ENCODE measurements at places on chromosomes 2 and 18.

GRCh38 chr2:30268296-30268871 lies 37.0 kb downstream of the LBH start:
- no peak for DNase-seq

- DNase-seq: no peak
These were observed 490.6 kb upstream of the HS6ST1 start for GRCh38 chr2:128809259-128809636.

GRCh38 chr18:34281290-34281689 lies 56.6 kb upstream of the NOL4 start:
- no peak for DNase-seq

- peak; percentile 71 for DNase-seq
These were observed at the start of gene ANKRD29 for GRCh38 chr18:23662309-23663263. Gene ANKRD29 (minus strand): TSS chr18:23662911. CDS start chr18:23662730, 181 bp downstream.

DNA sequence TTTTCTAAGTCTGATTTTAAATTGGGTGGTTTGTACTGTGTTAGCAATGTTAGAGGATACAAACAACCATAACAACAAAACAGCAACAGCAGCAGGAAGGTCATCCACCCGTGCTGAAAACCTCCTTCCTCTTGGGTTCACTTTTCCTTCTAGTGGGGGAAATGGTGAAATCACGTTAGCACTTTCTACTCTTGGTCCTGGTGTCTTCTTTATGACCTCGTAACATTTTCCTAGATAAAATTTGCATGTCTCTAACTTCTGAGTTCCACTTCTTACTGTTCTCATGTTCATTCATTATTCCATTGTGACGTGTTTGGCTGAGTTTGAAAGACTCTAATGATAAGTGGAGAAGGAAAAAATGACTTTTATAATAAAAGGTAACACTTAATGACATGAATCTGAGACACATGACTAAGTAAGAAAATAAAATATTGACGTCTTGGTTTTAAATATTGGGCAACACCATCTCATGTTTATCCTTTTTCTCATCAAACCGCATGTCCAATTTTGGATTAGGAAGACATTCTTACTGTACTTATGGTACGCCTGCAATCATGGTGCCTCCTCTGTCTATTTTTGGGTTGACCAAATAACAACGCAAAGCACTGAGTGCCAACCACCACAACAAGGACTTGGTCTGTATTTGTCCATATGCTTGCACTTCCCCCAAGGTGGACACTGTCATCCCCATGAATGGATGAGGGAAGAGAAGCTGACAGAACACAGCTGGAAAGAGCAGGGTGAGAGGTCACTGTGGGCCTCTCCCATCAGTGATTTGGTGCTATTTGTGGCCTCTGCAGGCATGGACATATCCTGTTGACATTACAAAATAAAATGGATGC lies 25.7 kb upstream of the IL1R1 start:
- DNase-seq: no peak

All from nephron progenitor cell (in vitro differentiated cells).